ENCODE measurements at places on chromosomes 2 and 18. TPM values are rescaled to one million over a fixed set of nuclear protein-coding genes. Genes with fewer than 3 reads are reported as not detected.

REEP1 gene
- 3.3 TPM for total RNA-seq

RNF144A gene
- total RNA-seq: 27.3 TPM

EPAS1 gene
- 451 TPM for total RNA-seq

NABP1 gene
- 19.2 TPM for total RNA-seq

PDE6D gene
- total RNA-seq: 18.6 TPM

SP140 gene
- total RNA-seq: 4.5 TPM

PCGF1 gene
- 9.6 TPM for total RNA-seq

CTLA4 gene
- not detected for total RNA-seq

DAW1 gene
- not detected for total RNA-seq

- no peak for DNase-seq
Measured at GRCh38 chr2:71671203-71671854, 218.0 kb downstream of the DYSF start.

- no peak for DNase-seq
Measured at GRCh38 chr2:47264143-47264542, 109.0 kb upstream of the STPG4 start.

- DNase-seq: no peak
Measured at GRCh38 chr2:232126301-232127099, 165.0 kb downstream of the DIS3L2 start.

GRCh38 chr2:14884651-14885050, 252.1 kb downstream of the LRATD1 start:
- no peak for DNase-seq

GRCh38 chr2:37631292-37631691, 40.1 kb downstream of the CDC42EP3 start:
- DNase-seq: no peak

DNA sequence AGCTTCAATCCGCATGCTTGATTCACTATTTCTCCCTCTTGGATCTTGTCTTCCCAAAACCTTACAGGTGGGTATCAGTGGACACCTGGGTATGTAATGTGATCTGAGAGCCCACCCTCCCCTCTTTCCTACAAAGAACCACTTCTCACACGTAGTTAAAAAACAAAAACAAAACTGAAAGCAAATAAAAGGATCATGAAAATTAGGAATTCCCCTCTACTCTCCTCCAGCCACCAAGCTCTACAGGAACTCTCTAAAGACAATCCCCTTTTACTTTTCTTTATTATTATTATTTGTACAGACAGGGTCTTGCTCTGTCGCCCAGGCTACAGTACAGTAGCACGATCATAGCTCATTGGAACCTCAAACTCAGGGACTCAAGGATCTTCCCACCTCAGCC, 40.8 kb upstream of the MYO1B start:
- DNase-seq: no peak

GRCh38 chr2:119579424-119580295, 35.4 kb downstream of the CFAP221 start:
- DNase-seq: no peak

- DNase-seq: no peak
Measured at GRCh38 chr2:234797566-234798250, 154.1 kb upstream of the SH3BP4 start.

DNA sequence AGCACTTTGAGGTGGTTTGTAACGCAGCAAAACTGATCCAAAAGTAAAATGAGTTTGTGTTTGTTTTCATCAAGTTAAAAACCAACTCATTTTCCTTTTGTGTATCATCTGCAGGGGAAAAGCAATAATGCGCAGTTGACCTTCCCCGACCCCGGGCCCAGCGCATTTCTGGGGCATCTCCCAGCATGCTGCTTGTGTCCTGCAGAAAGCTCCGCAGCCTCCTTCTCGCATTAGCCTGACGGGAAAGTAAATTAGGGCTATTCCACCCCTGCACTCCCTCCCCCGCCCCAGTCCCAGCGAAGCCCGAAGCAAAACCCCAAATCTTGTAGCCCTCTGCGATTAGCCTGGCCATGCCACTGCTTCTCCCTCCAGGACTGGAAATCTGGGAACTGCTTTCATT, 82.0 kb upstream of the PPM1B start:
- DNase-seq: no peak

- no peak for DNase-seq
Measured at GRCh38 chr2:25354116-25354515, 12.4 kb upstream of the DNMT3A start.

GRCh38 chr2:41710944-41711343, 336.9 kb upstream of the PKDCC start:
- no peak for DNase-seq

DNA sequence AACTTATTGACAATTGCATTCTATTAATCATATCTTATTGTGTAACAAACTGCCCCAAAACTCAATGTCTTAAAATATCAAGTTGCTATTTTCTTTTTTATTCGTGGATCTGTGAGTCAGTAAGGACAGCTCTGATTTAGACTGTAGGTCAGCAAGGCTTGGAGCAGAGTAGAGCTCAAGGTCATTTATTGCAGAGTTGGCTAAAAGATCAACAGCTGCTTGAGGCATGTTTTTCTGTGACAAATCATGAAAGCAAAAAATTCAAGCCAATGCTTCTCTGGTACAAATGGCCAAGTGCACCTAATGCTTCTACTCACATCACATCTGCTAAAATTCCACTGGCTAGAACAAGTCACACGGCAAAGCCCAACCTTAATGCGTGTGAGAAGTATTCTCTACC, 497.7 kb upstream of the LRATD1 start:
- DNase-seq: no peak

DNA sequence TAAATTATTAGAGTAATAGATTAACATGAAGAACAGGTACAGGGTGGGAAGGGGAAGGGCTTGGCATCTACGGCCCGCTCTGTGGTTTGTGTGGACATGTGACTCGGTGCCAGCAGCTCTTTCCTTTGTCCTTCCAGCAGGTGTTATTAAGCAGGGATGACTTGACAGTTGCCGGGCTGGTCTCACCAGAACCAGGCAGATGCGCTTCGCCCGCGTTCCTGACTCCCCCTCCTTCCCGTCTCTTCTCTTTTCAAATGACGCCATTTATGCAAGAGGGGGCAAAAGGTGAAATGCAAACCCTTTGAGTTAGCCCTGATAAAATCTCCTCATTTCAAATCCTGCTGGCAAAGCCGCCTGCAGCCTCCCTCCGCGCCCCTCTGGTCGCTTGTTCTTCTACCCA, 38.9 kb upstream of the MGAT4A start:
- DNase-seq: no peak

- peak; percentile 1 for DNase-seq
Measured at GRCh38 chr2:238467062-238467461, 40.3 kb downstream of the ASB1 start.

GRCh38 chr2:177616066-177616465, 223.5 kb downstream of the AGPS start:
- no peak for DNase-seq

DNA sequence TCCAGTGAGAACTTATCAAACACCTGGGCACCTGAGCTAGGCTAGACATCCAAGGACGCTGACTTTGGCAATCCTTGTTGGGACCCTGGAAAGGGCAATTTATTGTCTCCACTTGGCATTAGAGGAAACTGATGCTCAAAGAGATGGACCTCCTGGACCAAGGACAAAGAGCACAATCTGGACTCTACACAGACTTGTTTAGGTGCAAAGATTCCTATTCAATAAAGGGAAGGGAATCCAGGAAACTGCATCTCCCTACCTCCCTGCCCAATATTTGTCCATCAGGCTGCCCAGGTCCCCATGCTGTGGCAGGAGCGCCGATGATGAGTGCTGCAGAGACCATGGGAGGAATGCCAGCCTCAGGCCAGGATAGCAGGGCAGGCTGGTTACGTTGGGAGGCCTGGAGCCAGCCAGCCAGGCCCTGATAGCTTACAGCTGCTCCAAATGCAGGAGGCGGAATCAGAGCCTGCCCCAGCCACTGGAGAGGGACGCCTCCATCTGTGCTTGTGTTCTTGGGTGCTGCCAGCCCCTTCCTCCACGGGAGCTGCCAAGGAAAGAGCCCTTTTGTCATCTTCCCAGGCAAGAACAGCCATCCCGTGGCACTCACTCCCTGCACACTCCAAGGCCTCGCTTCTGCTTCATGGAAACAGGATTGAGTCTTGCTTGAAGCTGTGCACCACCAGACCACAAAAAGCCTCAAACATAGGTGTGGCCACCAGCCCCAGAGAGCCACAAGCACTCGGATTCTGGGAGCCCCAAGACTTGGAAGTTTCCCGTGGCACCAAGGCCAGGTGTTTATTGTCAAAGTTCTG, 60.0 kb downstream of the HS1BP3 start:
- no peak for DNase-seq

DNA sequence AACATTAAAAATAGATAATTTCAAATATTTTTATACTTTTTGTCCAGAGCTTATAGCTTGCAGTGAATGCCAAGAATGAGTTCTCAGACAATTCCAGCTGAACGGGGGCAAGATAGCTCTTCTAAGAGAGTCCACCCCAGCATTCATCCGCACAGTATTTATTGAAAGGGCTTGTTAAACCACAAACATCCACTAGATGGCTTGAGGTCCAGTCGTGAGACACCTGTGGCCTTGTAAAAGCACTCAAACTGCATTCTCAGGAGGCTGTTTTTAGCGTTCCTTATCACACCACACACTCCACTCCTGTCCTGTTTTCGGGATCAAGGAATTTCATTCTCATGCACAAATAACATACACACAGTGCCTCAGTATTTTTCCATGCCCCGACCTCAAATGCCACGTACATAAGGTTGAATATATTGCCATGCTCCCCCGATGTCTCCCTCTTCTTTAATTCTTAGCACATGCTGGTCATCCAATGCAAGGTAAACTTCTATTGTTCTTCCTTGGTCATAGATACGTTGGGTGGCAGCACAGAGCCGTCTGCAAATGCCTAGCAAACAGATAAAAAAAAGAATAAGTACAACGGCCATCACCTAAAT, 47.4 kb downstream of the DNAJC10 start:
- DNase-seq: no peak

DNA sequence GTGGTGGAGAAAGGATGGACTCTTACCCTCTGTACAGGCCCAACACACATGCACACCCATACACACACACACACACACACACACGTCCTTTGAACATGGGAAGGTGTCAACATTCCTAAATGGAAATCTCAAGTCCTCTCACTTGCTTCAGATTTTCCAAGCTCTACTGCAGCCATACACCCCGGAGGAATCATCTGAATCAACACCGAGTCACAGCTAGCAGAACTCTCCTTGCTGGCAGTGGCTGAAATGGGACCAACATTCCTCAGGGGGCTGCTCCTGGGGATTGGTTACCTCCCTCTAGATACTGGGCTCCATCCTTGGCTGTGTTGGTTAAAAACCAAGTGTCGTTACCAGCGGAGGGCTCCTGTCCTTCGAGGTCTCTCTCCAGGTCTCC, 112.7 kb downstream of the BCL11A start:
- no peak for DNase-seq

- DNase-seq: no peak
Measured at GRCh38 chr2:100527440-100528015, 35.3 kb upstream of the PDCL3 start.

GRCh38 chr18:23229472-23229871, 94.2 kb downstream of the CABLES1 start:
- no peak for DNase-seq

DNA sequence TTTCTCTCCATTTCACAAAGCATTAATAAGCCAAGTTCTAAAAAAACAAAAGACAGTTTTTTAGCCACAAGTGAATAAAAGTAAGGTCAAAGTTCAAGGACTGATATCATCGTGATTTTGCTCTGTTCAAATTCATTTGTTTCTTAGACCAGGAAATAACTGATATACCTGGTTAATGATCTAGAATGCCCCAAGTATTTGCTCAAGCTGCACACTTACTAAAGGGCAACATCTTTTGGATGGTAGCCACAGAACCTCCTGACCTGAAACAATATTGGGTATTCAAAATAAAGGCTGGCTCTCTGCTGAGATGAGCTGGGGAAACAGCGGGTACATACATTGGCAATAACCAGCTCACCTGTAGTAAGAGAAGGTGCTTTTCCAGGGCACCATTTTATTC, 314.7 kb upstream of the LYPD1 start:
- DNase-seq: no peak

- DNase-seq: no peak
Measured at GRCh38 chr2:30433541-30434299, 13.3 kb upstream of the LCLAT1 start.

DNA sequence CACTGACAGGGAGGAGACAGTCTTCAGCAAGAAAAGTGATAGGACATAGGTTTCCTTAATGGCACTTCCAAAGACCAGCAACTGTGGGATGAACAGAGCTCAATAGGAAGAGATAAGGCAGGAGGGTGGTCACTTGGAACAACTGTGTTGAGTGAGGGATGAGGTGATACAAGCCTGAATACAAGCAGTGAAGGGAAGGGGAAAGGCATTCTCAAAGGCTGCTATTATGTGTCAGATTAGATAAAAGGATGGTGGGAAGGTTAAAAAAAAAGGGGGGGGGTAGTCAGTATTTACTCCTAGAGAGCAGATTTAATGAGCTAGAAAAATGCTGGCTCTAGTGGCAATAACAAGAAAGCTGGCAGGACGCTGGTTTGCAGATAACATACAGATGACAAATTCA, 25.7 kb downstream of the CCBE1 start:
- DNase-seq: no peak

GRCh38 chr2:174342686-174343342, 8.1 kb downstream of the SP9 start:
- no peak for DNase-seq
